ENCODE measurements at places on chromosomes 12 and 14.
A peak's percentile ranks its signal among the peaks of the same experiment; 100 is the strongest.

DNA sequence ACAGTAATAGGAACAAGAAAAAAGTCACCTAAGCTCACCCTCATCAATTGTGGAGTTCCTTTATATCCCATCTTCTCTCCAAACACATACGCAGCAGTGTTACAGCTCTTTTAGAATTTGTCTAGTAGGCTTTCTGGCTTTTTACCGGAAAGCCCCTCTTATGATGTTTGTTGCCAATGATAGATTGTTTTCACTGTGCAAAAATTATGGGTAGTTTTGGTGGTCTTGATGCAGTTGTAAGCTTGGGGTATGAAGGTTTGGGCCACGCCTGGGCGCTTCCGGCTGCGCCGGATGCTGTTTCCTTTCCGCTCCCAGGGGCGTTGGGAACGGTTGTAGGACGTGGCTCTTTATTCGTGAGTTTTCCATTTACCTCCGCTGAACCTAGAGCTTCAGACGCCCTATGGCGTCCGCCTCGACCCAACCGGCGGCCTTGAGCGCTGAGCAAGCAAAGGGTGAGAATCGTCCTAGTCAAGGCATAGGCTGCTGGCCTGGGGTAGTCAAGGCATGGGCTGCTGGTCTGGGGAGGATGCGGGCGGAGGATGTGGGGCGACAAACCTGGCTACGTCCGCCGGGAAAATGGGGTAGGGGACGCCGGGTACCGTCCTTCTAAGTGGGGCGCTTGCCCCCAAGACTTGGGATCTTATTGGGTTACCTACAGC, at the start of the genes C12orf57 and RNU7-1:
Gene C12orf57 (plus strand): TSS at position 301 of the 659 bp plus-strand sequence. CDS start 100 bp downstream, at position 401.
Gene RNU7-1 (plus strand): TSS at position 95 of the 659 bp plus-strand sequence.
- peak; percentile 83 for DNase-seq

DNA sequence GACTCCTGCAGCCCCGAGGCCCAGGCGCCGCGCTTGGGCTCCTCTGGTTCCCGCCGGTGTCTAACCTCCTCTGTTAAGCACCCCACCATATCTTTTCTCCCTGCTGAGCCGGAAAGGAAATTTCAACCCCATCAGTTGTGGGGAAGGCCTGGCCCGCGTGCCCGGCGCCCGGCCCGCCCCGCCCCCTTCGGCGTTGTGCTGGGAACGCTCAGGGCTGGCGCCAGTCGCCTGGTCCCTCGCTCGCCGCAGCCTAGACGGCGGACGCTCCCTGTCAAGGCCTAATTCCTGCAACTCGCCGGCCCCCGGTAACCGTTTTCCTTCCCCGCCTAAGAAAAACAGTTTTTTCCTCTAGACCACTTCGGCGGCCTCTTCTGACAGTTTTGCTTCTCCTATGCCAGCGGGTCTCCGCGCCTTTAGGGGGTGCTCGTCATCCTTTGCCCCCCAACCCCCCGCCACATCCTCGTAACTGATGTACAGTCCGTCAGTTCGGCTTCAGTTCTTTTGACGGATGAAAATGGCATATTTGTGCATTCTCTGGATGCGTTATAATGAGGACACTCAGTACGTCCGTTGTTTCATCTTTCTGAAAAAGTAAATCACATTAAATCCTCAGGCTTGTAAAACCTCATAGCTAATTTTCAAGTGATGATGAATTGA, 506 bp upstream of the NAP1L1 start:
- no peak for DNase-seq

GRCh38 chr12:116233669-116234068, 43.8 kb downstream of the MED13L start:
- no peak for DNase-seq

DNA sequence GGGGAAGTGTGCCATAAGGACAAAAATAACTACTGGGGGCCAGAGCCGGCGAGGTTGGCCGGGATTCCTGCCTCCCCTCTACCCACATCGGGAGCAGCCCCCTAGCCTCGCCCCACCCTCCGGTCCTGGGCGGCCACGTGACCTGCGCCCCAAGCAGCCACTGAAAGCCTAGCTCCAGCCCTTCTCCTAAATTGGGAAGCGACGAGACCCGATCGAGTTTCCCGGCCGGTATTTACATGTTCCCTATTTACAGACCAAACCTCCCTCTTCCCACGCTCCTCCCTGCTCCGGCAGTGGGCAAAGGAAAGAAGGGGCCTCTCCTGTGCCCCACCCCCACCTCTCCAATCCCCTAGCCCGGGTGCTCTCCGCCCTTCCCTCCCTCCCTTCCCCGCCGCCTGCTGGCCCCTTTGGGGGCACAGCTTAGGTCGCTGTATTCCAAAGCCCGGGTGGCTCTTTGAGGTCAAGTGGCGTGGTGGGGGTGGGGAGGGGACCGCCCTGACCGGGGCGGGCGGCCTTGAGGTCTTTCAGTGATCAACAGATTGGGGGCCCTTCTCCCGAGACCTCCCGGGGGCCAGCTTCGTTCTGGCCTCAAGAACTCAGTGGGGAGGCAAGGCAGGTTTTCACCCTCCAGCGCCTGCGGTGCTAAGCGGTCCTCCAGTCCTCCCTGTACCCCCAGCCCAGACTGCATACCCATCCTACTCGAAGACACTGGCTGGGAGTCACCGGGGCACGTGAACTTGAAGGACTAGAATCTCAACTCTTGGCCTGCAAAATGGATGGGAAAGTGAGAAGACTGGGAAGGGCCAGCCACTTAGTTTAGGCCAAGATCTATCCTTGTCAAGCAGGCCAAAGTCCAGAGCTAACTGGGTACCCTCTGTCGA, 6.3 kb upstream of the CTDSP2 start:
- DNase-seq = peak; percentile 7

- no peak for DNase-seq
These were observed 70.6 kb downstream of the NOC4L start for GRCh38 chr12:132214891-132215290.

- DNase-seq = peak; percentile 23
These were observed 679 bp downstream of the ARF6 start for GRCh38 chr14:49893309-49894213.

GRCh38 chr12:108843187-108843586, 14.2 kb downstream of the SSH1 start:
- DNase-seq = no peak

DNA sequence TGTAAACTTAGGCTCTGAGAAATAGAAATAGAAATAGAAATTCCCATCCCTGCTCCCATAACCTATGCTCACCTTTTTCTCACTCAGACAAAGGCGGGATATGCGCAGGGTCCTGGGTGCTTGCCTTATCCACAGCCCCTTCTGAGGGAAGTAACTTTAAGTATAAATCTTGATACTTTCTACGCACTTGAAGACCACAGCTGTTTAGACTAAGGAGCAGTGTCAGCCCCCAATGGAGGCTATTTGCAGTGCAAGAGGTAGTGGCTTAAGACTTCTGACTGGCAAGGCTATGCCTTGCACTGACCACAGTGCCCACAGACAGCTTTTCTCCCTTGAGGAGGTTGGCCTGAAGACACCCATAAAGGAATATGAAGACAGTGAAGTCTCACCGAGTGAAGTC, 35.2 kb downstream of the ASCL1 start:
- no peak for DNase-seq

- no peak for DNase-seq
These were observed 1.0 kb downstream of the HOMEZ start for GRCh38 chr14:23284654-23285529.

GRCh38 chr12:49388682-49389386, 21.6 kb downstream of the SPATS2 start:
- DNase-seq = no peak

DNA sequence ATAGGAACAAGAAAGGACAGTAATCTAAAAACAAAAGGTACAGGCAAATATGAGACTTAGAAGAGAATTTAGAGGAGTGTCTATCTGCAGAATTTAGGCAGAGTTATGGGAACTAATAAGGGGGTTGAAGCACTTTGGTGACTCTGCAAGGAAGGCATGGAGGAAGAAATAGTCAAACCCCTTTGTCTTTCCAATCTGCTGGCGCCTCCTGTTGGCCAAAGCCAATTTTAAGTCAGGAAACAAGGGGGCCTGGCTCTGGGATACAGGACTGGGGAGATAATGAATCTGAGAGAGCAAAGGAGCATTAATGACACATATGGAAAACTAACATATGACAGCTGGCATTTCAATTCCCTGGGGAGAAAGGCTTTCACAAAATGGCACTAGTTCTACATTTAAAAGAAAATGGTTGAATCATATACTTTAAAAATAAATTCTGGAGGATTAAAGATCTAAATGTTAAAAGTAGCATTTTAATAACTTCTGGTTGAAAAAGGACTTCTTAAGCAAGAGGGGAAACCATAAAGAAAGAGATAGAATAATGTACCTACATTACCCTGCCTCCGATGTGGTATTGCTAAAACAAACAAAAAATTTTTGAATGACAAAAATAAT, 48.5 kb upstream of the CSRP2 start:
- peak; percentile 77 for DNase-seq

GRCh38 chr12:77723308-77723707, 107.4 kb upstream of the NAV3 start:
- DNase-seq = no peak

DNA sequence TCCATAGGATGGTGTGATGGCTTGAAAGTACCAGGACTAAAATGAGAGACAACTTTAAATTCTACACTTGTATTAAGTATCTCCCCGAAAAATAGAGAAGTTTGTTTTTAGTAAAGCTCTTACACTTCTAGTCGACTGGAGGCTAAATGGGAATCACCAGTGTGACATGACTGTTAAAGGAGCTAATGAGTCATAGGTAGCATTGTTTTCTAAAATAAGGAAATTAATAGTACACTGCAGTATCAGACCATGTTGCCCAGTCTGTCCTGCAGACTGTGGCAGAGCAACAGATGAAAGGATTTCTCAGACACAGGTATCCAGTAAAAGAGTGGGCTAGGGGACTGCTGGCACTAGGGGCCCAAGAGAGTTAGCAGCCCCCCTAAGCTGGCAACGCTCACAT, 140.1 kb downstream of the TMEM117 start:
- no peak for DNase-seq

DNA sequence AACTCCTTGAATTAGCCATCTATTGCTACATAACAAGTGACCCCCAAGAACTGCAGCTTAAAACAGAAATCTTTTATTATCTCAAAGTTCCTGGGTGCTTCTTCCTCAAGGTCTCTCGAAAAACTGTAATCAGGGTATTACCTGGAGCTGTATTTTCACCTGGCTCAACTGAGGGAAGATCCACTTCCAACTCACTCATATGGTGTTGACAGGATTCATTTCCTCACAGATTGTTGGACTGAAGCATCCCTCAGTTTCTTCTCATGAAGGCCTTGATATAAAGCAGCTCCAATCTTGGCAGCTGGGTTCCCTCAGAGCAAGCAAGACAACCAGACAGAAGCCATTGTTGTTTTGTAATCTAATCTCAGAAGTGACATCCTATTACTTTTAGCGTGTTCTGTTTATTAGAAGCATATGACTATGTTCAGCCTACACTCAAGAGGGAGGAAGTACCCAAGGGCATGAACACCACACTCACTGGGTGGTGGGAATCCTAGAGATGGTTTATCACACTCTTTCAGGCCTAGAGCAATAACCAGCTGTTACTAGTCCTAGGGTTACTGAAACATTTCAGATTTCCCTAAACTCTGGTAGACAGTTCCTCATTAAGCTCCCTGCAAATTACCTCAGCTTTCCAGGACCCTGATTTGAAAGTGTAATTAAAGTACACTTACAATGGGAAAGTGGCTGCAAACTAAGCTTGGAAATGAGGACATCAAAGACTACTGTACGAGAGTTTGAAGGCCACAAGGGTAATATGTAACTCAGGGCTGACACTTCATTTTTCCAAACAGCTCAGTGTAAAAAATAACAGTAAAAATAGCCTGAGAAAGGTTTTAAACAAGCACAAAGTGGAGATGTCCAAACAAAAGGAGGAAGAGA, 222.2 kb downstream of the SEC23A start:
- DNase-seq = no peak

DNA sequence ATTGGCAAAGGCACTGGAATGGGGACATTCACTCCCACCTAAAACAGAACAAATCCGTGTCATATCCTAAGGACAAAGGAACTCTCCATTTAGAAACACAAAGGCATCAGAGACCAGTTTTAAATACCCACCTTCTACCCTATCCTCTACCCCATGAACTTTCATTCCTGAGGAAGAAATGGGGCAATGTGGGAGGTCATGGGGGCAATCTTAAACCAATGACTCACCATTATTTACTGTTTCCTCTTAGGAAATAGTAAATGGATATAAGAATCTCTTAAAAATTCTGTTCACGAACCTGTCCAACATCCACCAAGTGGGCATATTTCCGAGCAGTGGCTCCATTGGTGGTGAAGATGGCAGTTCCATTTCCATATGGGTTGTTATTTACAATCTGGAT, 19.4 kb downstream of the ALDH6A1 start:
- no peak for DNase-seq

DNA sequence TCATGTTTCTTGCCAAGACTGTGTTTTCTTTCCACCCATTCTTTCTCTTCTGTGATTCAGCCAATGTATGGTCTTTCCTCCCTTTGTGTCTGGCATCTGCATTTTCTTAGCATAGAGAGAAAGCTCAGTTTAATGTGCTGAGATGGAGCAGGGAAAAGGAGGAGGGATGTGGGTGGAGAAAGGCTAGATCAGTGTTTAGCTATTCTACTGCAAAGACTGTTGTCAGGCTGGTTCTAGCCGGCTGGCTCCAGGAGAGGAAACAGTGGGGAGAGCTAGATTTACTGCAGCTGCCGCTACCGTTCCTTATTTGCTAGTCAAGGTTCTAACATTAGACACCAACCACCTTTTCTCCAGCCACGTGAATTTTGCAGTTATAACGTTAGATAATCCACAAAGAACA, 5.2 kb upstream of the RIMKLB start:
- no peak for DNase-seq

DNA sequence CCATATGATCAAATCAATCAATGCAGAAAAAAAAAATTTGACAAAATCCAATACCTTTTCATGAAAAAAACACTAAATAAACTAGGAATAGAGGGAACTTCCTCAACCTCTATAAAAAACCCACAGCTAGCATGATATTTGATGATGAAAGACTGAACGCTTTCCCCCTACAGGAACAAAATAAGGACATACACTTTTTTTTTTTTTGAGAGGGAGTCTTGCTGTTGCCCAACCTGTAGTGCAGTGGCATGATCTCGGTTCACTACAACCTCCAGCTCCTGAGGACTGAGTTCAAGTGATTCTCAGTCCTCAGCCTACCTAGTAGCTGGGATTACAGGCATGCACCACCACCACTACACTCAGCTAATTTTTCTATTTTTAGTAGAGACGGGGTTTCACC, 17.9 kb upstream of the CAMKK2 start:
- no peak for DNase-seq

DNA sequence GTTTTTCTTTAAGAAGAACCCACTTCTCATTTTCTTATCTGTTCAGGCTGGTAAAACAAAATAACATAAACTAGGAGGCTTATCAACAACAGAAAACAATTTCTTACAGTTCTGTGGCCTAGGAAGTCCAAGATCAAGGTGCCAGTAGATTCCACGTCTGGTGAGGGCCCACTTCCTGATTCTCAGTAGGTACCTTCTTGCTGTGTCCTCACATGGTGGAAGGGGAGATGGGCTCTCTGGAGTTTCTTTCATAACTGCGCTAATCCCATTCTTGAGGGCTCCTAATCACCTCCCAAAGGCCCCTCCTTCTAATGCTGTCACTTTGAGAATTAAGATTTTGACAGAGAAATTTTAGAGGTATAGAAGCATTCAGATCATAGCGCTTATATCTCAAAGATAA, 33.4 kb downstream of the TXNRD1 start:
- DNase-seq = no peak

GRCh38 chr14:24631749-24632335, 2.1 kb downstream of the GZMB start:
- no peak for DNase-seq

GRCh38 chr12:124542021-124542949, 25.1 kb downstream of the NCOR2 start:
- no peak for DNase-seq

GRCh38 chr14:87131879-87132278, 861.1 kb downstream of the GALC start:
- DNase-seq = no peak

Data from NCI-H524 treated with DMSO at 0.1 percent for 48 hours (cell line).